ENCODE measurements at places on chromosomes 5 and 9.

DNA sequence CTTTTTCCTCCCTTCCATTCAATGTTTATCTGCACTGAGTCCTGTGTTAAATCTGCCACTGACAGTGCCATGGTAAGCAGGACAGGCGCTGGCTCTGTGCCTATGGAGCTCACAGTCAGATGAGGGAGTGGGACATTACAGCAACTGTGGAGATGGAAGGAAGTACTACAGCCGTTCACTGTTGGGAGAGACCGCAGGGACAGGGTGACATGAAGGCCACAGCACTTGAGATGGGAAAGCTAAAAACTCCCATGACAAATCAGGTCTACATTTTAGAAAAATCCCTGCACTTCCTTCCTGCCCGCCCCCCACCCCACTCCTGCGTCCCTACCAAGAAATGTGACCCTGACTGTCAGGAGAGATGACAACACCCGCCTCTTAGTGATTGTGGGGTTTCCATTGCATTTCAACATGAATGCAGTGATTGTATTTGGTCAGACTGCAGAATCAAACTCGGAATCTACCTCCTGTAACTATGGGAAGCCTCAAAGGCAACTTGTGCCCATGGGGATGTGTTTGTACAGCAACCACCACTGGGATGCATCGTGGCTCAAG lies 56.4 kb downstream of the GTF3C4 start:
- no peak for DNase-seq

GRCh38 chr9:38361473-38361850 lies 31.0 kb upstream of the ALDH1B1 start:
- DNase-seq: no peak

- peak; percentile 51 for DNase-seq
Measured at GRCh38 chr9:90813523-90813922, 11.9 kb downstream of the SYK start.

- no peak for DNase-seq
Measured at GRCh38 chr9:10354591-10354990, 258.2 kb downstream of the PTPRD start.

DNA sequence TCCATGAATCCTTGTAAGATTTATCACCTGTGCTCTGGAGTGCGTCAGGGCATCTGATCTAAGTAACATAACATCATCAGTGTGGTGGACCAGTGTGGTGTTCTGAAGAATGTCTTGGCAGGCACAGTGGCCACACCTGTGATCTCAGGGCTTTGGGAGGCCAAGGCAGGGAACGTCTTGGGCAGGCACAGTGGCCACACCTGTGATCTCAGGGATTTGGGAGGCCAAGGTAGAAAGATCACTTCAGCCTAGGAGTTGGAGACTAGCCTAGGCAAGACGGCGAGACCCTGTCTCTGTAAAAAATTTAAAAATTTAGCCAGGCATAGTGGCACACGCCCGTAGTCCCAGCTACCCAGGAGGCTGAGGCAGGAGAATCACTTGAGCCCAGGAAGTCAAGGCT lies 185.5 kb downstream of the CACNA1B start:
- no peak for DNase-seq

GRCh38 chr5:125269926-125270325 lies 523.5 kb upstream of the ZNF608 start:
- DNase-seq: no peak

DNA sequence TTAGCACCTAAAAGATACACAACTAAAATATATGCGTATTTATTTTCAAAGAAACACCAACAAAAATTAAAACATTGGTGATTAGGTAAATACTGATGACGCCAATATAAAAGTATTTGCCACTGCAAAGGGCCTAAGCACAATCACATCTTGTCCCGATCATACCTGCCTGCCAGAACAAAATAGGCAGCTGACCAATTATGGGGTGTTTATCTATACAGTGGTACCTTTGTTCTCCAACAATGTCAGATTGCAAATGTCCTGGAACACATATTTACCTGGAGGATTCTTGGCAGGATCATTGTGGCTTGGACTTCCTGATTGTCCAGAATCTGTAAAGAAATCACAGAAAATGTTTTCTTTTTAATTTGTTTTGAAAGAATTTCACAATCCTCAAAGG lies 134.5 kb downstream of the NFIB start:
- DNase-seq: no peak

GRCh38 chr5:173984218-173984617 lies 4.8 kb upstream of the C5orf47 start:
- peak; percentile 51 for DNase-seq

- DNase-seq: no peak
Measured at GRCh38 chr5:73390972-73391371, 57.6 kb downstream of the FOXD1 start.

GRCh38 chr5:146048994-146049703 lies 56.2 kb downstream of the PLAC8L1 start:
- DNase-seq: peak; percentile 42

DNA sequence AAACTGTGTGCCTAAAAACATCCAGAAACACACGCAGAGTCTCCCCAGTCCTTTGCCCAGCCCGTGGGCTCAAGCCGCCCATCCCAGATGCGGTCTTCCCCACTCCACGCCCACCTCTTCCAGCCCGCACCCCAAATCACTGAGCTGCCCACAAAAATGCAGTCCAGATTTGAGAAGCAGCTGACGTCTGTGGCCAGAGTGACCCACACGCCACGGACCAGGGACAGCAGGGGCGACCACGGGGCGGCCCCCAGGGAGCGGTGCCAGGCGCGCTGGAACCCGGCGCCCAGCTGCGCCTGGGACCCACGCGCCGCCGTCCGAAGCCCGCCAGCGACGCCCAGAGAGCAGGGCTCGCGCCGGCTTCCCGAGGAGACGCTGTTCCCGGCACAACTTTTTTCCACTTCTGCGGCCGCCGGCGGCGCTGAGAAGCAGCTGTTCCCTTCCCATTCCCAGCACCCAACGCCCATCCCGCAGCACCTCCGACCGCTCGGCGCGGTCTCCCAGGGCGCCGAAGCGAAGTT lies 674 bp downstream of the LHFPL2 start:
- DNase-seq: no peak

DNA sequence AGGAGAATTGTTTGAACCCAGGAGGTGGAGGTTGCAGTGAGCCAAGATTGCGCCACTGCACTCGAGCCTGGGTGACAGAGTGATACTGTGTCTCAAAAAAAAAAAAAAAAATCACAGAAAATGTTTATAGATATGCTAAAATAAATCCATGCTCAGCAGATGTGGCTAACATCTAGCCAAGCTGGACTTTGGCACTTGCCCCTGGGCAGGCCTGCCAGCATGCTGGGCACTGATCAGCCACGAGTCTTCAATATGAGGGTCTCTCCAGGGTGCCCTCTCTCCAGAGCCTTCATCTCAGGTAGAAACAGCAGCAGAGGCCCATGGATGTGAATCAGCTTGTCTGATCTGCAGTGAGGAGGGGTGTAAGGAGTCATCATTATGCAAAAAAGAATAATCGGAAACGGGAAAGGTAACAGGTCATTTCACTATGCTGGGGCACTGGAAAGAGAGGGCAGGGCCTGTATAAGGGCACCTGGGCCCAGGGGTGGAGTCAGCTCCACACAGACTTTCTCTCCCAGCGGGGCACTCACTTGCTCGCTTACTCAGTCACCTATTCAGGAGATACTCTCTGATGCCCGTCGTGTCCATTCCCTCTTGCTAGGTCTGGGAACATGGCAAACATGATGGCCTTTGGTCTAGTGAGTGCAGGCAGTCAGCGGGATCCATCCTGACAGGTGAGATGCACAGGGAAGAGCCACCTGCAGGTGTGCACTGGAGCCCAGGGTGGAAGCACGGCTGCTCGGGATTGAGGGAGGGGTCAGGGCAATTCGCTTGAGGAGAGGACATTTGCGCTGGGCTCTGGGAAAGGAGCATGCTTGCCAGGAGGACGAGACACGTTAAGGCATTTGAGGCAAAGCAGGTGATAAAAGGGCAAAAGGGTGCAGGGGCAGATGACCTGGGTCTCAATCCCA lies 17.1 kb downstream of the RNF44 start:
- DNase-seq: no peak

- DNase-seq: no peak
Measured at GRCh38 chr5:137604348-137605095, 105.4 kb upstream of the SPOCK1 start.

DNA sequence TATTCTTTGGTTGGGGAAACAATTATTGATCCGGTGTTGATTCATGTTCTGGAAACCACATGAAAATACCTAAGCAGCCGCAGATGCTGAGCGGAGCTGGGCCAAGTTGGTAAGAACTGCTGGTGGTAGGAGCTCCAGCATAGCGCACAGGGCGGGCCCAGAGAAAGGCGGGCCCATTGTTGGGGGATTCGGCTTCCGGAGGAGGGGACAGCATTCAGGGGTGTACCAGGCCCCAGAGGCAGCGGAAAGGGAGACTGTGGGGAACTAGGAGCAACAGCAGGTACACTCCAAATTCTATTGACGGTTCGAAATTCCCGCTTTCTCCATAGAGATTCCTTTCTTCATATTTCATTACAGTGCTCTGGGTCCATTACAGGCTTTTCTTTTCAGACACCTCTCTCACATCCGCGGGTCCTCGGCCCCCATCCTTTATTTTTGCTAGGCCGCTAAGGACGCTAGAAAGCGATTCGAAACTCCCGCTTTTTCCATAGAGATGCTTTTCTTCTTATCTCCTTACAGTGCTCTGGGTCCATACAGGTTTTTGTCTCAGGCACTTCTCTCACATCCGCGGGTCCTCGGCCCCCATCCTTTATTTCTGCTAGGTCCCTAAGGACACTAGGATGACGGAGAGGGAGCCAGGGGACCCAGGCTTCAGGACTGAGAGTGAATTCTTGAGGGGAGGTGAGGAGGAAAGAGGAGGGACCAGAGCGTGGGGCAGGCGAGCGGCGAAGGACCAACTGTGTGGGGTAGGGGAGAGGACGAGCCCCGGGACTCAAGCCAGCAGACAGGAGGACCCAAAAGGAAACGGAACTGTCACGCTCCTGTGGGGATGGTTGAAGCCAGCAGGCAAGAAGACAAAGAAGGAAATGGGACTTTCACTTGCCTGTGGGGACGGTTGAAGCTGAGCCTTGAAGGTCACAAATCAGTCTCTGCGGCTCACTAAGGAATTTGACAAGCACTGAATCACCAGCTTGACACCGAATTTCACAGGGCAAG lies at the start of gene CCDC152:
Gene CCDC152, plus strand, starts transcription at position 213 of the 996 bp plus-strand sequence. CDS start 2,304 bp downstream, outside the sequence.
- no peak for DNase-seq

- DNase-seq: no peak
Measured at GRCh38 chr5:95581576-95581975, 26.7 kb downstream of the ARSK start.
